ENCODE measurements at places on chromosomes 11 and 22.
A peak's percentile ranks its signal among the peaks of the same experiment; 100 is the strongest.

GRCh38 chr11:61007956-61008896 lies 36.7 kb downstream of the CD6 start:
- no peak for DNase-seq

DNA sequence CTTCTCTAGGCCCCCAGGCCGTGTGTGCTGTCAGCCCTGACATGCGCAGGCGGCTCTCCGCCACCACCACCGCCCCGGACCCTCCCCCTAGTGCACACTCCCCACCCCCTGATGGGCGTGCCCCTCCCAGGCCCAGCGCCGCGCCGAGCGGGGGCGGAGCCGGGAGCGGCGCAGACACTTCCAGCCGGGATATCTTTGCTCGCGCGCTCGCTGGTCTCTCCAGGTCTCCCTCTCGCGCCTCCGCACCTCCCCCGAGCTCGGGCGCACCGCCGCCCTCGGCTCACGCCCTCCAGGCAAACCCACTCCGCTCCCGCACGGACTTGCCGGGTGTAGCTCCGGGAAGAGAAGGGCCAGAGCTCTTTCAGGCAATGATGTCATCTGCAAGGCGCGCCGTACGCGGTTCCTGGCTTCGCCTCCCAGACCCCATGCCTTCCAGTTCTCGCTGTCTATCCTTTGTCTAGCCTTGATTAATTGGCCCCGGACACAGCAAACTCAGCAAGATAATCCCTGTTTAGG lies at the start of gene SCN3B:
SCN3B (minus strand) TSS at position 59 of the 516 bp plus-strand sequence. CDS start 823 bp downstream, outside the sequence.
- DNase-seq, result no peak

DNA sequence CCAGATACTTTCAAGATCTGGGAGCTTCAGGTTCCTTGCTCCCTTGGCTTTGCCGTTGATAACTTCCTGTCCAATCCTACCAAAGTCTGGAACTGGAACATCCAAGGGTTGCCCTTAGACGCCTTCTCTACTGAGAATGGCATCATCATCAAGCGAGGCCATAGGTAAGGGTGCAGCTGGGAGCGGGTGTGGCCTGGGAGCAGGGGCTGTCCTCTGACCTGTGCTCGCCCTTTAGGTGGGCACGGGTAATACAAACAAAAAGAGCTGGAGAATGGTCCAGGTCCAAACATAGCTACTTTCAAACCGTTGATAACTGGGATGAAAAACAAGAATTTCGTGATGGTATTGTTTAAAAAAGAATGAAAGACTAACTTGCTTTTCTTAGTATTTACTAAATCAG lies 25.0 kb downstream of the CASP12 start:
- DNase-seq, result no peak

DNA sequence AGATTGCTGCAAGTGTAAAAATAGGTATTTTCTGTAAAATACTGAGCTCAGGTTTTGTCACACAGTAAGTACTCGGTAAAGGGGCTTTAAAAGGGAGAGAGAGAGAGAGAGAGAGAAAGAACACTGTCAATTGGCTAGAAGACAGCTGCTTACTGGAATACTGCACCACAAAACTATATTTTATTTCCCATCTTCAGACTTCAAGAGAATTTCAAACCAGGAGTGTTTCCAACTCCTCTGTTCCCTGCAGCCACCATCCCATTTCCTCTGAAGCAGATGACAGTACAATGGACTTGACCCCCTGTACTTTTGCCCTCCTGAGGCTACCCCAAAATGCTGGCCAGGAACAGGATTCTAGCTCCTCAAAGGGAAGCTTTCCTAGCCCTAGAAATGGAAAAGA lies 89.7 kb downstream of the RELT start:
- no peak for DNase-seq

DNA sequence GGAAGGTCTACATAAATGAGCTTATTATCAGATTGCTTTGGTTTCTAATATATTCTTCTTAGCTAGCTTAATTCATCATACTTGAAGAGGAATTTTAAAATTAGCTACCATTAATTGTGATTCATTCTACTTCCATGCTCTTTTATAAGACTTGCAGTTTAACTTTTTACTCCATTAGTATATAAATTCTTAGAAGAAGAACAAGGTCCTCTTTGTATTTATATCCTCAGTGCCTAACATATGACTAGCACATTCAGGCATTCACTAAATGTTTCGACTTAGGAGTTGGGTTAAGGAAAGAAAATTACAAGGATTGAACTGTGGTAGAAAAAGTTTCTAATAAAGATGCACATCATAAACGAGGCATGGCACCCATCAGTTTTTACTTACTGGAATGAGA lies 1135.5 kb downstream of the JRKL start:
- DNase-seq, result no peak

- DNase-seq, result no peak
Observed at GRCh38 chr22:32075997-32076760, 33.1 kb downstream of the SLC5A1 start.

- no peak for DNase-seq
Observed at GRCh38 chr22:25029181-25029580, 76.7 kb downstream of the KIAA1671 start.

DNA sequence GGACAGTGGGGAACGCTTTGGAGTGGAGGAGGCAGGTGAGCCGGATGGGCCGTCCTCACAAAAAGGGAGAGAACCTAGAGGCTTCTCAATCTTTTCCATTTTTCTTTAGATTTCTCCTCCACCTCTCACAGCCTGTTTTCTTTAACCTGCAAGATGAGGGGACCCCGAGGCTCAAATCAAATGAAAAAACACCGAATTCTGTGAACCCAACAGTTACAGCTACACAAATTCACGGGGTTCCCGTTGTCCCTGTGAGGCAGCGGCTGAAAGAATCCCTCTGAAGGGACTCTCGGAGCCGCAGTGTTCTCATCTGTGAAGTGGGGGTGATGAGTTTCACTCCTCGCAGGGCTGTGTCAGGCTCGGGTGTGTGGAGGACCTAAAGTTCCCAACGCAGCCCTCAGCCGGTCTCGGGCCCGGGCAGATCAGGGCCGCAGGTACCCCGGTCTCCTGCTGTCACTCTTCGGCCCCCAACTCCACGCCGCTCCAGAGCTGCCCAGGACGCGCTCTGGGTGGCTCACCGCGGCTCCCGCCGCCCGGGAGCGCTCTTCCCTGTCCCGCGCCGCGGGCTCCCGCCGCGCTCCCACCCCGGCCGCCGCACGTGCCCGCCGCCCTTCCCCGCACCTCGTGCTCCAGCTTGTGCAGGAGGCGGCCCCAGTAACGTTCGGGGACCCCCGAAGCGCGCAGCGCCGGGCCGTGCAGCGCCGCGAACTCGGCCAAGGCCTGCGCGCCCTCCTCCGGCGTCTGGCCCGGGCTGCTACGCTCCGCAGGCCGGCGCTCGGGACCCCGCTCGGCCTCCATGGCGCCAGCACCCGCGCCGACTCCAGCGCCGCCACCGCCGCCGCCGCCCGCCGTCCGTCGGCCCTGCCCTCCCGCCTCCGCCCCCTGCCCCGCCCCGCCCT lies at the start of gene TTLL12:
TTLL12 (minus strand) TSS at position 863 of the 899 bp plus-strand sequence; CDS start at position 798, 65 bp downstream.
- peak; percentile 9 for DNase-seq

GRCh38 chr22:27756212-27756660 lies 45.3 kb downstream of the MN1 start:
- DNase-seq, result no peak

Data from stimulated activated CD8-positive, alpha-beta memory T cell treated with anti-CD3 and anti-CD28 coated beads, Interleukin-15, amount 100 ng/mL, for 4 hours (primary cell).